ENCODE measurements at places on chromosomes 4 and X.

GRCh38 chrX:101080326-101081124, 1.8 kb downstream of the TMEM35A start:
- DNase-seq: no peak

DNA sequence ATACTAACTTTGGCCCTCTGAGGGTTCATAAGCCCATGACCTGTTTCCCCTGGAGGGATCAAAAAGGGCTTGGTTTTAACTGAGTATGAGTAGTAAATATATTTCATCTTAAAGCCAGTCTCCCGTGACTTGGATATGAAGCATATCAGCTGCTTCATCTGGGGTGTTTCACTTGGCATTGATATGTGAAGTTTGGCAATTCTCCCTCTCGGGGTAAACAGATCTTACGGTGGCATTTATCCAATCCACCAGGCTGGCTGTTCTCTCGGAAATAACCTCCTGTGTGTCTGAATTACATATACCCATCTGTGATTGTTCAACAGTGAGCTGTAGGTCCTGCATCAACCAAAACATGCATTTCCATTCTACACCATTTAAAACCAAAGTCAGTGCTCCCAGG, 130.7 kb downstream of the ADAM29 start:
- no peak for DNase-seq

- DNase-seq: no peak
Observed at GRCh38 chrX:27715610-27716009, 92.2 kb upstream of the MAGEB10 start.

- no peak for DNase-seq
Observed at GRCh38 chrX:82961129-82961528, 547.0 kb upstream of the POU3F4 start.

DNA sequence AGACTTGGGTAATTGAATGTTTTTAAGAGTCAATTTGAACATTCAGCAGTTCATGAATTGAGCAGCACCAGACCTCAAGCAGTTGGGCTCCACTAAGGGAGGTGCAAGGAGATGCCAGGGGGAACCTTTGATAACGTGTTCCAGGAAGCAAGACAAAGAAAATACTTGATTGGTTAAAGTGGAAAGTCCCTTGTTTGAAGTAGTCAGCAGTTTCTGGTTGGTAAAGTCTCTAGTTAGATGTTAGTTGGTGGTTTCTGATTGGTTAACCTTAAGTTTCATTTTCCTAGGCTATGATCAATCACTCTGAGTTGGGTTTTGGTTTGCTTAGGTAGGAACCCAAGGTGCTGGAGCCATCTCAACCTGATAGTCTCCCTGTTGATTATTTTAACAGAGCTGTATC, 4.0 kb downstream of the HERC6 start:
- peak; percentile 71 for DNase-seq

DNA sequence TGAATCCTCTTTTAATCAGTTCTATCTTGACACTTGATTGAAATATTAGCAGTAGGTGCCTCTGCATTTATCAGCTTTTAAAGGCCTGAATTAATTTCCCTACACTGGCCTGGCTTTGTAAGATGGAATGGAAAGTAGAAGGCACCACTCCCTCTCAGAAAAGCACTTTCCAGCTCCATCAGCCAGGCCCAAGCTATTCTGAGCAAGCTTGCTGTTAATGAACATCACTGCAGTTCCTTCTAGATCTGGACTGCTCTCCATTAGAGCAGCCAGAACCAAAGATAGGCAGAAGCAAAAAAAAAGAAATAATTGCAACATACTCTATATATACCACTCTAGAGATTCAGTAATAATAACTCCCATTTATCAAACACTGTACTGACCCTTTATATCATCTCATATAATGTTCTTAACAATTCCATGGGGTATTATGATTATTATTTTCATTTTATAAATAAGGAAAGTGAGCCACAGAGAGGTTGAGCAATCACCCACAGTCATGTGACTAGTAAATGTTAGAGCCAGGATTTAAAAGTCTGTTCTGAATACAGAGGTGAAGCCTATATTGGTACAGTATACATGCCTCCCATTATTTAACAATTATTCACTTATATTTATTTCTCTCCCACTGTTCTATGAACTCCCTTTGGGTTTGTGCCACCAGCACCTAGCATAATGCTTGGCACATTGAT, 39.4 kb upstream of the GPC3 start:
- DNase-seq: no peak

DNA sequence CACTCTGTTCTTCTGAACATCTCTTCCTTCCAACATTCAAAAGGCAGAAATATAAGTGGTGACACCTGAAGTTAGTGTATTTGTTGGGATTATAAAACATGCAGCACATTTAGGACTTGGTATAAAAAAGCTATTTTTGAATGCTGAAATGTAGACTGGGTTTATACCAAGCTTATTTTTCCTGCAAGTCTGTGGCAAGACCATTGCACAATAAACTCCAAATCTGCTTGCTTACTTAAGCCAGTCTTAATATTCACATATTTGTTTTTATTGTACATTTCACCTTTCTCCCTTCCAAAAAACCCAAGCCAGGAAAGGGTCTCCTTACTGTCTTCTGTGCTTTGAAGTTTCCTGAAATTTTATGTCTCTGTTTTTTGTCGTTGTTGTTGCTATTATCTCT, 63.7 kb downstream of the FHIP1A start:
- DNase-seq: no peak

- no peak for DNase-seq
Observed at GRCh38 chrX:12611471-12611870, 179.7 kb upstream of the PRPS2 start.

DNA sequence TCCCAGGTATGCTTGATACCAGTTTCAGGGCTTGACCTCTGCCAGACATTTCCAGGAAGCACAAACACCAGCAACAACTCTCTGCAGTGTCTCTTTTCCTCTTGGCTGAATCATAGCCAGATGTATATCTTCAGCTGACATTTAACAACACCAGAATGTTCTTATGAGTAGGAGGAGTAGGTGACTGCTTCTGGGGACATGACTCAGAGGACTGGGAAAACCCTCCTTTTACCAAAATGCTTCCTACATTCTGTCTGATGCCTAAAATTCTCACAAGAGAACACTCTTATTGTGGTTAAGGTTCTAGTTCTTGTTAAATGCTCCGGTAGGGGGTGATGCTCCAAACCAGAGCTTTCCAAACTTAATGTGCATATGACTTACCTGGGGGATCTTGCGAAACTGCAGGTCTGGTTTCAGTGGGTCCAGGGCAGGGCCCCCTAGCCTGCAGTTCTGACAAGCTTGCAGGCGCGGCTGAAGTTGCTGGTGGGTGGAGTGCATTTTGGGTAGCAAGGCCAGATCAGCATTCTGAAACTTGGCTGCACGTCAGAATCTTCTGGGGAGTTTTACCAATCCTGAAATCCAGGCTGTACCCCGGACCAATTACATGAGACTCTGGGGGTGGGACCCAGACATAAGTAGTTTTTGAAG, 329.3 kb upstream of the RPS6KA3 start:
- peak; percentile 67 for DNase-seq

GRCh38 chr4:41509451-41509866, 28.5 kb upstream of the LIMCH1 start:
- DNase-seq: no peak

DNA sequence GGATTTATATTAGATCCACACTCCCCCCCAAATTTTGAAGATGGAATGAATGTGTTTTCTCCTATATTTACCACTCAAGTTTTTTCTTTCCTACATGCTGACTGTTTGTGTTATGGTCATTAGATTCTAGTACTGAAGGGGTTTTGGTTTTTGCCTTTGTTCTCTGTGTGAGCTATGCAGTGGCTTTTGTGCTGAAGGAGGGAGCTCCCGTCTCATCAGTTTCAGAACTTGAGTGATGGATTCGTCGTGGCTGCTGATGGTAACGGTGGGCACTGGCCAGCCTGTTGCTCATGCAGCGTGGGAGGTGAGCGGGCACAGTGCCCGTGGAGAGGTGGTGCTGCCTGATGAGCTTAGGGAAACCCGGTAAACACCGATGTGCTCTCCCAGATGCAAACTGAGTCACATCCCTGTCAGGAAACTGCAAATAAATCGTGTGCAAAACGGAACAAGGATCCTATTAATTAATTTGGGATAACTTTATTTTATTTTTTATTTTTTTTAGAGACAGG, 101.5 kb downstream of the SORBS2 start:
- DNase-seq: no peak

- DNase-seq: no peak
Observed at GRCh38 chrX:100098660-100099375, 311.3 kb downstream of the PCDH19 start.

- peak; percentile 11 for DNase-seq
Observed at GRCh38 chrX:149962859-149963757, 24.8 kb upstream of the EOLA2 start.

DNA sequence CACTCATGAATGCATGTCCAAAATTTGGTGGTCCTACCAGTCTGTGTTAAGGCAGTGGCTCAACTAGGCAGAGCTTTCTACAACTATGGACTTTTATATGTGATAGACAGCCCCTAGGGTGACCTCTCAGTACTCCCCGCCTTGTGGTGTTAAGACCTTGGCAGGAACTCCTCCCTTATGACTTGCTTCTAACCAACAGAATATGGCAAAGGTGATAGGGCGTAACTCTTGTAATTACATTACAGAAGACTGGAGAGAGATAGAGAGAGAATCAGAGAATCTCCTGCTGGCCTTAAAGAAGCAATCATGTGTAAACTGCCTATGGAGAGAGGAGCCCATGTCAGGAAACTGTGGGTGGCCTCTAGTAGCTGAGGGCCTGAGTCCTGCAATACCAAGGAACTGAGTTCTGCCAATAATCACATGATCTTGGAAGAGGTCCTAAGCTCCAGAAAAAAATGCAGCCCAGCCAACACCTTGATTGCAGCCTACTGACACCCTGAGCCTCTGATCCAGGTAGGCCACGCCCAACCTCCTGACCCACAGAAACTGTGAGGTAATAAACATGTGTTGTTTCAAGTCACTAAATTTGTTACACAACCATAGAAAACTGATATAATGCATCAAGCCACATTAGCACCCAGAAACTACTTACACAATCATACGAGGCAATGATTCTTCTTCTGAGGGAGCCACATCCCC, 68.9 kb downstream of the INPP4B start:
- DNase-seq: no peak

GRCh38 chrX:136034668-136035067, 49.4 kb downstream of the SLC9A6 start:
- no peak for DNase-seq

- no peak for DNase-seq
Observed at GRCh38 chr4:20859097-20859781, 159.0 kb downstream of the PACRGL start.

GRCh38 chr4:133316909-133317308, 167.8 kb downstream of the PCDH10 start:
- DNase-seq: no peak

GRCh38 chr4:172983014-172983413, 185.6 kb upstream of the GALNT7 start:
- no peak for DNase-seq

DNA sequence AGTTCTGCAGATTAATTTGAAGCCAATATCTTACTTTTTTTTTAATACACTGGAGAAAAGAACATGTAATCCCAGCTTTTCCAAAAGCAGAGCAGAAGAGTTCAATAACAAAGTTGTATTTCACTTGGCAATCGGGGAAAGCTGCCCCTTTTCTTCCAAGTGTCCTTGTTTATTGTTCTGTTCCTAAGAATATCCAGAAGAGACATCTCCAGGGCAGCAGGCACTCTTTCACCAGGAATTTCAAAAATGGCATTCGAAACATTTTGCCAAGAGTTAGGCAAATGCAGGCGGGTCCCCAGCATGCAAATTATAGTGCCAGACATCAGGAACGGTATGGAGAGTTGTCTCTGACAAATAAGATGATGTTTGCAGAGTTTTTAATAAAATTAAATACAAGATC, 494.5 kb downstream of the BCOR start:
- no peak for DNase-seq

DNA sequence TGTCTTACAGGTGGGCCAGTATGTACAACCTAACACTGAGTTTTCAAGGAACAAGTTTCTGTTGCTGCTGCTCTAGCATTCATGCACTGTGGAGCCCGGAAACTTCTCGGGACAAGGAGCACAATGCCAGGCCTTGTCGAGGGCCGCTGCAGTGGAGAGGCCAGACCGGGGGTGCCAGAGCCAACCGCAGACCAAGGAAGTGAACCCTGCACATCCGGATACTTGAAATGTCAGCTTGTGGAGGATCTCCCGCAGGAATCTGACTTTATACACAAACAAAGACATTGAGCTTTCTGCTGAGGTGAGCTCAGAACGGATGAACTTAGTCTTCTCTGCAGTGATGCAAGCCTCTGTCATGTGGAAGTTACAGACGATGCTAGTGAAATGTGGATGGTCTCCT, 99.5 kb downstream of the ZNF827 start:
- DNase-seq: no peak

DNA sequence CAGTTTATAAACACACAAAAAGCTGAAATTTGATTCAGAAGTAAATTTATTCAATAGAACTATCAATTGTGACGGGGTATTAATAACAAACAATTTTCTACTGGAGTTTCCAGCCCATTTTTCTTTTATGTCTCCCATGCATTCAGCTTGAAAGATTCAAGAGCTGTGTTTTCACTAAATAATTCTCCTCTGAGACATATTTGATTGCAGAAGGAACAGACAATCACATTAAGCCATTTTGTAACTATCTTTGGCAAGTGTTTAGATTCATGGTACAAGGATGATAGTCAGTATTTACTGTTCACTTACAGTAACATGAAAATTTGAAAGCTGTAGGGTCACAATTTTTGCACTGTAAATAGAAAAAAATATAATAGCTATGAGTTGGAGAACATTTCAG, 198.4 kb upstream of the TACR3 start:
- no peak for DNase-seq

GRCh38 chrX:25083661-25084060, 67.9 kb upstream of the ARX start:
- DNase-seq: peak; percentile 2

GRCh38 chrX:65999563-66000148, 40.2 kb downstream of the VSIG4 start:
- no peak for DNase-seq

DNA sequence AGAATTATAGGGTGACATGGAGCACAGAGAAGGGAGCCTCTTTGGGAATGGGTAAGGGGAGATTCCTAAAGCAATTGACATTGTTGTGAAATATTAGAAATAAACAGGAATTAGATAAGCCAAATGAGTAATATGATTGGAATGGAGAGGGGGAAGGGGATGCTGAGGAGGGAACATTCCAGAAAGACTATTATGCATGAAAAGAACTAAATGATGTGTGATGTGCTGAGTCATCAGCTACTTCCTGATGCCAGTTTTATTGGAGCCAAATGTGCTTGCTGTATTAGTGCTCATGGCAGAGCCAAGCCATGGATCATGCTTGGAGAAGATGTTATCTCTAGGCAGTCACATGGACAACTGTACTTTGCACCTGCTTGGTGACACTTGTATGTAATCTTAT, 189.0 kb upstream of the HCCS start:
- DNase-seq: no peak

DNA sequence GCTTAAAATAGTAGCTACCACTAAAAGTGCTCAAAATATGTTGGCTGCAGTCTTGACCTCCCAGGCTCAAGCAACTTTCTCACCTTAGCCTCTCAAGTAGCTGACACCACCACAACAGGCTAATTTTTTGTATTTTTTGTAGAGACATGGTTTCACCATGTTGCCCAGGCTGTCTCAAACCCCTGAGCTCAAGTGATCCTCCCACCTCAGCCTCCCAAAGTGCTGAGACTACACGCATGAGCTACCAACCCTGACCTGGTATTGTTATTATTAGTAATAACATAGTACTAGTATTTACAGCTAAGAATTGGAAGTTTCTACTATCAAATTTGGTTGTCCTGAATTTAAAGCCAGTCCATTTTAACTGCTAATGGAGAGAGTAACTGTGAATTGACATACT, 18.0 kb downstream of the STAP1 start:
- no peak for DNase-seq
